Cortex of kidney (tissue), 1 donor: ENCODE measurements at places on chromosomes 7 and 10.

DNA sequence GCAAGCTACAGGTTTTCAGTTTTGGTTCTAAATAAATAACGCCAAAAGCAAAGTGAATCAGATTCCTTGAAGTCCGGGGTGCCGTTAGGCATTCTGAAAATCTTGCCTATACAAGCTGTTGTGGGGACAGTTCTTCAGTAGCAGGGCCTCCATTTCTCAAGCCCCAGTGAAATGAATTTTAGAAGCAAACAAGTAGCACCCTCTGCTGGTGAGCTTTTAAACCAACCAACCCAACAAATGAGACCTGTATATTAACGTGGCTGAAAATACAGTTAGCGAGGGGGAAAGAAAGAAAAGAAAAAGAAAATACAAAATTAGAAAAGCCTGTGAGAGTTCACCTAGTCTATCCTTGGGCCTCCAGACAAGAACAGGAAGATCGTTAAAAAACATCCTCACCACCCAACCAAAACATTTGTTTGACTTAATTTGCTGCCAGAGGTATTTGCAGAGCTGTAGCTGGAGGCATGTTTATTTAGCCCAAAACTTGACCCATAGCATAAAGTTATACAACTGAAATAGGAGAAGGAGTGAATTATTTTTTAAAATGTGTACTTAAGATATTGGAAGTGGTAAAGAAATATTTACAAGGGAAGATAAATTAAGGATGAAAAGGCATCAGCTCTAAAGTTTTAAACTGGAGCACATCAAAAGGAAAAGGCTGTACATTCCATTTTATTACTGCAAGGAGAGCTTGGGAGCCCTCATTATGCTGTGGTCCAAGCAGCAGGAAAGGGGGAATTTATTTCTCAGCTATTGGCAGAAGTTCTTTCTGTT is 98.9 kb downstream of the DYNC1I1 start:
- no peak for DNase-seq

DNA sequence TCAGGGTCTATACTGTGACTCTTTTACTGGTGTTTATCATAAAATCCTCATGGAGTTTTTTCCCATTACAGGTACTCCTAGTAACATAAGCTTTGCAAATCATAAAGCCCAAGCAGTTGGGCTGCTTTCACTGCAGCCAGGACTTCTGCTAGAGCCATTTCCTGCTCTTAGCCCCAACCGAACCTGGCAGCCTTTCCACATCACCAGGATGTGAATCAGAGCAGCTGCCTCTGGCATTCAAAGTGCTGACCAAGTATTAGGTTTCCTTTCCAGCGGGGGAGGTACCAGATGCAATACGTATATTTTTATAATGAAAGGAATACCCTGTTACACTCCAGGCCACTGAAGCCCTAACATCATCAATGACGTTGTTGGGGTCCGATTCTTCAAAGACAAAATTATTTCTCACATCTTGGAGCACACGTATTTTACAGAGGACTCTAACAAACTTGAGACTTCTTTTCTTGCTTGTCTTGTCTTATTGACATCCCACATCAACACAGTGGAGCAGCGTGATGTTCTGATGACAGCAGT is 3.6 kb upstream of the HTR5A start:
- no peak for DNase-seq

DNA sequence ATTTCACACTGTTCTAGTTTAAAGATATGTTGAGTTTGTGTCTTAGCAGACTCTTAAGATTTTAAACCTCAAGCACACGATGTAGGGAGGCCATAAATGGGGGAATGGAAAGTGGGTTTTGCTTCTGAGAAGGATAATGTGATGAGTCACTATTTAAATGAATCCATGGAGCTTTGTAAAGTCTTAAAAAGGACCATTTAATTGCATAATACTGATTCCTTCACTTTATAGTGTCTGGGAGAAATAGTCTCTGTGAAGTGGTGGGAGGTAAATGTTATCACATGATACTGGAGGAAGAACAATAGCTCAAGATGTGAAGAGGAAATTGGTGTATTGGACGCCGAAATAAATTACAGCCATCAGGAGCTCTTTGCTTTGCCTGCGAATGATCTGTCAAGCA is 84.0 kb upstream of the MYO3A start:
- DNase-seq: no peak

GRCh38 chr10:67612577-67613537 is 83.1 kb downstream of the CTNNA3 start:
- DNase-seq: no peak

- DNase-seq: no peak
Observed at GRCh38 chr10:107144490-107144889, 20.0 kb downstream of the SORCS1 start.

GRCh38 chr10:323651-324293 is 188.5 kb downstream of the ZMYND11 start:
- DNase-seq: no peak

DNA sequence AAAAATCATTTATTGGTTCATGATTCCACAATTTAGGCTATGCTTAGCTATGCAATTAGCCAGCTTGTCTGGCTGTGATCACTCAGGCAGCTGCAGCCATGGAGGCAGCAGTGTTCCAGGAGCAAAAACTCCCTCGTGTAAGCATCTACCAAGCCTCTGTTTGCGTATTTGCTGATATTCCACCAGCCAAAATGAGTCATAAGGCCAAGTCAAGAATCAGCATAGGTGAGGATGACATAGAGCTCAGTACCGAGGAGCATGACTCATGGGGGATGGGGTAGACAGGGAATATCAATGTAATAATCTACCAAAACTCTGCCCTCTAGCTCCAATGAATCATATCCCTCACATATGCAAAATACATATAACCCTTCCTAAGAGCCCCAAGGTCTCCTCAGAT is 63.3 kb downstream of the IMMP2L start:
- no peak for DNase-seq

DNA sequence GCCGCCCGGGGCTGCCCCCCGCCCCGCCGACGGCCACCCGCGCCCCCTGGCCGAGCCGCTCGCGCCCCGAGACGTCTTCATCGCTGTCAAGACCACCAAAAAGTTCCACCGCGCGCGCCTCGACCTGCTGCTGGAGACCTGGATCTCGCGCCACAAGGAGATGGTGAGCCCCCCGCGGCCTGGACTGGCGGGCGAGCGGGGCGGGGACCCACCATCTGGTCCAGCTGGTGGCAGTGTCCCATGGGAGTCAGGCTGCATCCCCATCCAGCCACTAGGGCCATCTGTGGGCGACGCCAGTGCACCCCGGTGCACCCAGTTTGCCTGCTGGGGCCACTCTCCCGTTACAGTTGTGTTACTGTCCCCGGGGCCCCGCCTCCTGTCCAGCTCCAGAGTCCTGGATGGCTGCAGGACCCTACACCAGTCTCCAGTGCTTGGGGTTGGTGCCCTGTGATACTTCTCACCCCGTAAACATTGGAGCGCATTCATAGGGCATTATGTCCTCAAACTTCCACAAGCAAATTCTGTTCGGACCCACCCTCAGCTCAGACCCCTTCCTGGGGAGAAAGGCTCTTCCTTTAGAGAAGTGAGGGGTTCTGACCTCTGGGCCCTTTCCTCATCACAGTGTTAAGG is 672 bp downstream of the LFNG start:
- no peak for DNase-seq

GRCh38 chr10:60286559-60286958 is 103.1 kb downstream of the ANK3 start:
- no peak for DNase-seq

GRCh38 chr7:4929005-4929404 is 30.0 kb downstream of the MMD2 start:
- DNase-seq: no peak

DNA sequence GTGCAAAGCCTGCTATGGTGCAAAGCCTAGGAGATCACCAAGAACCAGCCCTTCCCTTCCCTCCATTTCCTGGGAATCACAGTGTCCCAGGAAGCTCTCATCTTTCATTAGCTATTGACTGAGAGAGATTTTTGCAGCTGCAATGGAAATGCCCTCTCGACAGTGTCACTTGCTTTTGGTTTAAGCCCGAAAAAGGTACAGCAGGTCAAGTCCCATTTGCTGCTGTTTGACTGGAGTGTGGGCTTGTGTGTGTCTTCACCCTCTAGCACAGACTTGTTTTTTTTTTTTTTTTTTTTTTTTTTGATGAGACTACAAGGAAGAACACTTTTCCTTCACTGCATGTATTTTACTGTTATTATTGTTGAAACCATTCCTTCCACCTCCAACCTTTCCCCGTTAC is 36.3 kb downstream of the NRG3 start:
- DNase-seq: no peak

- no peak for DNase-seq
Observed at GRCh38 chr7:43387932-43388331, 195.0 kb upstream of the STK17A start.

DNA sequence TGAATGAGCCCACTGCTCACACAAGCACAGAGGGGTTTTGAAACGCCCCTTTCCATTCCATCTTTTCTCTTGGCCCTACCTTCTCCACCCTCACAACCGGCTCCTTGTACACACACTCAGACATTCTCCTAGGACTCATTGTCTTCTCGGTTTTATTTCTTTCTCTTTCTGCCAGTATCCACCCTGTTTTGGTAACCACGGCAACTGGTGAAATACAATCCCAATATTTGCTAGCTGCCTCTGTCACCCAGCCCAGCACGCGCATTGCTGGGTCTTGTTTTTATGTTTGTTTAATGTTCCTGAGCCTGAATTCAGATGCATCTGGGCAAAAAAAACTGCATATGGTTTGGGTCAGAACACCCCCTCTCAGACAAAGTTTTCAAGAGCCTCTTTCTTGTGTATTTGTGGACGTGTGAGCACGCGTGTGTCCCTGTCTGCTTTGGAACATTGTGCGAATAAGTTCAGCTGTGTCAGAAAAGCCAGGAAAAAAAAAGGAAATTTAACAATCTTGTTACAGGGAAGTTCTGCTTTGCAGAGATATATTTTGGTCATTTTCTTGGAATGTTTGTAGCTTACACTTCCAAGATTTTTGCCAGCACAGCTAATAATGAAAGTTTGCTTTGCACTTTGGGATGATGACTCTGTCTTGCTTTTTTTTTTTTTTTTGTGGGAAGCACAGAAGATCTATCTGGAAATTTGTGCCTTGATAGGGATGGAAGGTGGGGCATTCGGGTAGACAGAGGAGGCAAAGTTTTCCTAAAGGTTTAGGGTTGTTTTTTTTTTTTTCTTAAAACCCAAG is 225.9 kb downstream of the TRIL start:
- no peak for DNase-seq

GRCh38 chr10:7550013-7550412 is 116.8 kb downstream of the ITIH5 start:
- no peak for DNase-seq
